Activated T-cell treated with anti-CD3 and anti-CD28 coated beads, Interleukin-2, amount 50 U/mL, for 48 hours (primary cell): ENCODE measurements at places on chromosomes 1 and 21.
A peak's percentile ranks its signal among the peaks of the same experiment; 100 is the strongest.

DNA sequence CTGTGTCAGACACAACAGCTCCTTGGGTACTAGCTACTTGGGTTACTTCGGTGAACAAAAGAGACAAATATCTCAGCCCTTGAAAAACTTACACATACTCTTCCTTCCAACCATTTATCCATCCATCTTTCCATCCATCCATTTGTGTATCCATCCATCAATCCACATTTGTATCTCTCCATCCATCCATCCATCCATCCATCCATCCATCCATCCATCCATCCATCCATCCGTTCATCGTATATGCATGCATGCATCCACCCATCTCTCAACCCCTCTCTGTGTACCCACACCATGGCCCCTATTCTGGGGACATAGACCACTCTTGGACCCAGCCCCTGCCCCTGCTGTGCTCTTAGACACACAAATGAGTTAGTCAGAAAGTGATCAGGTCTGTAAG lies 40.2 kb downstream of the FAAH start:
- no peak for DNase-seq

GRCh38 chr1:98143403-98143802 lies 222.6 kb upstream of the DPYD start:
- DNase-seq = no peak

DNA sequence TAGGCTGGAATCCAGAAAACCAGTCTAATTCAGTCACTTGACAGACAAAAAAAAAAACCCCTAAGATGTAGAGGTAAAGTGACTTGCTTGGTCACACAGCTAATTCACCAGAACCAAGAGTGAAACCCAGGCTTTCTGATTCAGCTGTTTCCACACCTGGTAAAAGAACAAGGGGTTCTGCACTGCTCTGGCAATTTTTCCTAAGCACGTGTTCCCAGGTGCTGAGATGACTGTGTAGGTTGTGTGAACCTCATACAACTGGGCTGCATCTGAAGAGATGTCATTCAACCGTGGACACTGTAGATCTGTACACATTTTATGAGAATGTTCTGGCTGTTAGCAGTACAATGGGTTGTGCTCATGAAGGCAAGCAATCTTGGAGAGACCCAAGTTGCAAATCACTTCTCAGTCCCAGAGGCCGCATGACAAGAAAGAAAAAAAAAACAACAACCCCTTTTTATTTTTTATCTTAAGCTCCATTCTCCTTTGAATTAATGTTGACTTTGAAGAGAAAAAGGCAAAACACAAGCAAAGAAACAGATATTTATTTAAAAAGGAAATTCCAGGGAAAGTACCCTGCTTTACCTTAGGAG lies 95.4 kb downstream of the INTS7 start:
- peak; percentile 65 for DNase-seq

DNA sequence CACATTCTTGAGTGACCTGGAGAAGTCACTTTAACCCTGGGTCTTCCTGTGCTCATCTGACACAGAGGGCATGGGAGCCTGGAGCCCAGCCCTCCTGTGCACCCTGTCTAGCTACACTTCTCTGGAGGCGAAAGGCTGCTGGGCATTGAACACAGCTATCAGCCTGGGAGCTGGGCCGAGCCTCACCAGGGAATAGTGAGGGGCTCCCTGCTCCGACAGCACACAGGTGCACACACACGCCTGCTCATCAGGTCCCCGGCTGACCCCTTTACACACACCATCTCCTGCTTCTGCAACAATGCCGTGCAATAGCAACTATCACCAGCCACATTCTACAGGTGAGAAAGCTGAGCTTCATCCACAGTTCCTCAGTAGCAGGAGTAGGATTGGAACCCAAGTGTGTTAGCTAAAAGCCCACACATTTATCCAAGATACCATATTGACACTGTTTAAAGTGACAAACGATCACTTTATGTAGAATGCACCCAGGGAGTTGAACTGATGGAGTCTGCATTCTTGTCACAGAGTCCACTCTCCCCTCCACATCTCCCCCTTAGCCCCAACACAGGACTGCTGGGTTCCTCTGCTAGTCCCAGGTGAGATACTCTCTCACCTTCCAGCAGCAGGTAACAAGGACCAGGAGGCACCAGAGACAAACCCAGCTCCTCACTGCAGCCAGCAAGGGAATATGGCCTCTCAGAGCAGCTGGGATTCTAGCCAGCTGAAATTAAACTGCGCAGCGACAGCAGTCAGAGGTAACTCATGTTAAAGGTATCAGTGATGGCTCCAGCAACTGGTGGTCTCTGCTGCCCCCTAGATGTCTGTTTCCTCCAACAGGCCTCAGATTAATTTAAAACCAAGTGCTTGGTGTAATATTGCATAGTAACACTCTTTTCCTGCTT lies 18.3 kb upstream of the CAPN8 start:
- peak; percentile 60 for DNase-seq

DNA sequence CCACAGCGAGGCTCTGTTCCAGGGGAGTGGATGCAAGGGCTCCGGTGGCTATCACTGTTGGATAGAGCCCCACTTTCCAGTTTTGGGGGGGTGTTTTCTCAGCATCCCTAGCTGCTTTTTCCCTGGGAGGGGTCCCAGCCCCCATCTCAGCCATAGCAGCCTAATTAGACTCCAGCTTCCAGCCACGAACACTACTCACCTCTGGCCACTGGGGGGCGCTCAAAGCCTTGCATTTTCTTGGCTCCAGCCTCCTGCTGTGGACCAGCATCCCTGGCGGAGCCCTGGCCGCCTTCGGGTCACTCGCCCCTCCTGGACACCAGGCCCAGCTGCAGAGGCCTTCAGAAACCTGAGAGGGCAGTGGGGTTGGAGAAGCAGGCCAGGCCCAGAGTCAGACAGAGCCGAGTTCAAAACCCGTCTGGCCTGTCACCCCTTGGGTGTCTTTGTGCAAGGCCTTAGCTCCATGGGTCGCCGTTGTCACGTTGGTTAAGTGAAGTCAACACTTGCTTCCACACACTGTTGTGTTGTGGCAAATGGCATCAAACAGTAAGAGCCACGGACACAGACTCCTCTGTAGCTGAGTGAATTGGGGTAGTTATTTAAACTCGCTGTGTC lies 93.5 kb upstream of the ACTL8 start:
- peak; percentile 78 for DNase-seq
